ENCODE measurements at places on chromosomes 12 and 14. TPM values are rescaled to one million over a fixed set of nuclear protein-coding genes. Genes with fewer than 3 reads are reported as not detected.

The ETFBKMT gene
- 3.0 TPM for polyA plus RNA-seq

The CLEC4D gene
- not detected for polyA plus RNA-seq

The MDGA2 gene
- polyA plus RNA-seq: 0.35 TPM

The TAS2R9 gene
- polyA plus RNA-seq: not detected

The TSPAN31 gene
- polyA plus RNA-seq: 45.5 TPM

The SAMD15 gene
- 0.35 TPM for polyA plus RNA-seq

The LRTM2 gene
- 0.31 TPM for polyA plus RNA-seq

The PRR4 gene
- polyA plus RNA-seq: 4.1 TPM

The HOXC6 gene
- 16.3 TPM for polyA plus RNA-seq

The TMEM121 gene
- 2.9 TPM for polyA plus RNA-seq
